NCI-H2029 treated with DMSO at 0.1 percent for 48 hours (cell line): ENCODE measurements at places on chromosomes 5 and 9.

GRCh38 chr5:79136618-79137017 is 25.0 kb downstream of the BHMT start:
- DNase-seq = no peak

GRCh38 chr5:58318468-58318867 is 141.4 kb downstream of the PLK2 start:
- no peak for DNase-seq

DNA sequence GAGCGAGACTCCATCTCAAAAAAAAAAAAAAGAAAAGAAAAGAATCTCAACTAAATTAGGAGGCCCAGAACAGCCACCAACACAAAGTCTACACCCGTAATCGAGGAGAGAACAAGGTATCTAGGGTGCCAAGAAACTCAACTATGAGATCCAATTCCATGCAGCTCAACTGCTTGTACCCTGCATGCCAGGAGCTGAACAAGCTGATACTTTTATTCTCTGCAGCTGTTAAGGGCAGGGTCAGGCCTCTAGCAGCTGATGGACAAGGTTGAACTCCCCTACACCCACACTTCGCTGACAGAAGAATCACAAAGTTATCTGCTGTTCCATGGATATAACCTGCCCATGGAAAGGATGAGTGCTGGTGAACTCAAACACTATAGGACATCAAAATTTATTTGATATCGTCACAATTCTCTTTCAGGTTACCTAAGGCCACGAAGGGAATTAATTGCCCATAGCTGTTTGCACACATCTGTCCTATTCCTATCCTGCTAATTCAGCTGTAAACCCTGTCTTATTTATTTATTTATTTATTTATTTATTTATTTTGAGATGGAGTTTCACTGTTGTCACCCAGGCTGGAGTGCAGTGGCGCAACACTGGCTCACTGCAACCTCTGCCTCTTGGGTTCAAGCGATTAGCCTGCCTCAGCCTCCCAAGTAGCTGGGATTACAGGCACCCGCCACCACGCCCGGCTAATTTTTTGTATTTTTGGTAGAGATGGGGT is 20.7 kb downstream of the UBAP2 start:
- no peak for DNase-seq

DNA sequence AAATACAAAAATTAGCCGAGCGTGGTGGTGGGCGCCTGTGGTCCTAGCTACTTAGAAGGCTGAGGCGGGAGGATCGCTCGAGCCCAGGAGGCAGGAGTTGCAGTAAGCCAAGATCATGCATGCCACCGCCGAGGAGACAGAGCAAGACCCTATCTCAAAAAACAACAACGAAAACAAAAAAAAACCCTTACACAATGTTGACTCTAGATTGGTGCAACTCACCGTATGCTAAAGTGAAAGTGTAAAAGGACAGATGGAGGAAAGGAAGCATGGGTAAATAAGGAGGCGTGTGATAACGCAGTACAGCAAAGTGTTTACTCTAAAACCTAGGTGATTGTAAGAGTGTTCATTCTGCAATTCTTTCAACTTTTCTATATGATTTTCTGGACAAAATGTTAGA is 15.9 kb upstream of the RUFY1 start:
- DNase-seq = no peak

DNA sequence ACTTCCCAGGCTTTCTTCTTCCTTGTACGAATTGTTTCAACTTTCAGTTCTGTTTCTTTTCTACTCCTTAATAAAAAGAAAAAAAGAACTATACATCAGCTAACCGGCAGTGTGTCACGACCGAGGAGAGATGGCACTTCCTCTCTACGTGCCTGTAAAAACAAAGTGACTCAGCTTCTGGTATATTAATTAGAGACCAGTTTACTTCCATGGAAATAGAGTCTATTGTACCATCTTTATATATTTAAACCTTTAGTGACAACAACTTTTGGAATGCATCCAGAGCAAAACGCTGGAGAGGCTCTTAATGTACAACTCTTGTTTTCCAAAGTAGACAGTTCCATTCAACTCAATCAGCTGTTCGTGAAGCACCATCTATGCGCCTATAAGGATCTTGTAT is 94.5 kb upstream of the LIFR start:
- no peak for DNase-seq

- peak; percentile 73 for DNase-seq
These were observed 7.6 kb downstream of the PTCH1 start for GRCh38 chr9:95508968-95509850.
